T-helper 22 cell (primary cell): ENCODE measurements at places on chromosomes 13 and 19.

DNA sequence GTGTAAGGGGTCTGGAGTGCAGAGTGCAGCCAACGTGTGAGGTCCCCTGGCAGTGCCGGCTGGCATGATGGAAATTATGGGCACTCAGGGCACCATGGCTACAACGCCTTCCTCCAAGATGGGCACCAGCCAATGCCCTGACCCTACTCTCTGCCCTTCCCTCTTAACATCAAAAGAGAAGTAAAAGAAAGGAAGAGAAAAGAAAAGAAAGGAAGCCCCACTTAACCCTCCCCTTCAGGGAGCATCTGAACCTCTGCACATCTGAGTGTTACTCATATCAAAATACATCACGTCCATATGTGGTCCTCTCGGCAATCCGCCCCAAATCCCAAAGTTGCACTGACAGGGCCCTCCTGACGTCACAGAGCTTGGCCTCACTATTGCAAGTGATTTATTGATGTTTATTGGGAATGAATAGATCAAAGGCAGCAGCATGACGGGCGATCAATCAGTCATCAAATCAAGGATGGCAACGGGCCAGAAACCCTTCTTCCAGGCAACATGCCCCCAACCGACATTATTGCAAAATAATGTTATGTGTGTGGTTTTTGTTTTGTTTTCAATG lies 1.3 kb downstream of the TSHZ3 start:
- no peak for DNase-seq

DNA sequence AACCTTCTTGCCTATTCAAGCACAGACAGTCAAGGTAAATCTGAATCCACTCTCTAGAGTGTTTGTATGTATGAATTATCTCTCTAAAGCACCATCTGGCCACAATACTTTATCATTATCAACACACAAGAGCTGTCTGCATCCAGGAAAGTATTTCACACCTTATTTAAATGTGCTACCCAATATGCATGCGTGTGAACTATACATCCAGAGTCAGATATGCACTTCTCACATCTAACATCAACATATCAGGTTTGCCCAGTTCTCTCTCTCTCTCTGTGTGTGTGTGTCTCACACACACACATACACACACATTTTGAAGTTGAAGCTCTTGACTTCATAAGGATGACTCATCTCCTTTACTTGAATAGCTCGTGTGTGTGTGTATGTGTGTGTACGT lies 697.5 kb upstream of the PCDH20 start:
- DNase-seq, result no peak

GRCh38 chr13:38693168-38693567 lies 6.3 kb downstream of the FREM2 start:
- DNase-seq, result no peak

- DNase-seq, result no peak
These were observed 122.5 kb downstream of the STK24 start for GRCh38 chr13:98454389-98454881.

- no peak for DNase-seq
These were observed 30.6 kb downstream of the FGF9 start for GRCh38 chr13:21701460-21701859.

GRCh38 chr13:88979465-88980175 lies 1308.4 kb downstream of the SLITRK5 start:
- no peak for DNase-seq

DNA sequence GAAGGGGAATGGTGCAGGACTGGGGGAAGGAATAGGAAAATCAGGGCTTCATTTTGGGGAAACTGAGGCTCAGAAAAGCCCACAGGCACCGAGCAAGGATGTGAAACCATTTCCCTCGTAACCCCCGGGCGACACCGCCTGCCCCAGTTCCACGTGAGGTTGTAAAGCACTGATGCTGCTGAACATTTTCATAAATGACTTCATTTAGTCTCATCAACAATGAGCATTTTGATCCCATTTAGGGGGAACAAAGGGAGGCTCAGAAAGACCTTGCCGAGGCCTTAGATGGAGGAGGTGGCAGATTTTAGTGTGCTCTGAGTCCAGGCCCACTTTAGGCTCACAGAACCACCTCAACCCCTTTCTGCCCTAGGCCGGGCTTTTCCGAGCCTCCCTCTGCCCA lies 20.5 kb upstream of the FBXO27 start:
- no peak for DNase-seq

DNA sequence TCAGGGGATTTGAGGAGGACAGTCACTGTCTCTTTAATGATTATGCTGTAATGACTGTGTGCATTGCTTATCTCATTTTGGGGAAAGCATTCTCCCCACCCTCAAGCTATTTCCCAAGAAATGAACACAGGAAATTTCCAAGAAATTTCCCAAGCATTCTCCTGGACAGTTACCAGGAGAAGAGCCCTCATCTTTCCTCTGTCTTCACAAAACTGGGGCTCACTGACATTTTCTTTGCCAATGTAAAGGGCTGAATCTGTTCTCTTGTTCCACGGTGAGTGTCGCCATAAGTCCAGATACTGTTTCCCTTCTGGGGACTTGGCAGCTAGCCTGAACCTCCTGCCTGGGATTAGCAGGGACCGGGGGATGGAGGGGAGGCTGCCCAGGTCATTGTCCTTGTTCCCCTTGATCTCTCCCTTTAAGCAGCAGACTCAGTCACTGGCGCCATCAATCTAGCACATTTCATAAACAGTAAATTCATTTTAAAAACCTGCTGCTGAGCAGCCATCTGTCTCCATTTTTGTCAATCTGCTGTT lies 172.8 kb downstream of the DNAJC15 start:
- DNase-seq, result no peak

DNA sequence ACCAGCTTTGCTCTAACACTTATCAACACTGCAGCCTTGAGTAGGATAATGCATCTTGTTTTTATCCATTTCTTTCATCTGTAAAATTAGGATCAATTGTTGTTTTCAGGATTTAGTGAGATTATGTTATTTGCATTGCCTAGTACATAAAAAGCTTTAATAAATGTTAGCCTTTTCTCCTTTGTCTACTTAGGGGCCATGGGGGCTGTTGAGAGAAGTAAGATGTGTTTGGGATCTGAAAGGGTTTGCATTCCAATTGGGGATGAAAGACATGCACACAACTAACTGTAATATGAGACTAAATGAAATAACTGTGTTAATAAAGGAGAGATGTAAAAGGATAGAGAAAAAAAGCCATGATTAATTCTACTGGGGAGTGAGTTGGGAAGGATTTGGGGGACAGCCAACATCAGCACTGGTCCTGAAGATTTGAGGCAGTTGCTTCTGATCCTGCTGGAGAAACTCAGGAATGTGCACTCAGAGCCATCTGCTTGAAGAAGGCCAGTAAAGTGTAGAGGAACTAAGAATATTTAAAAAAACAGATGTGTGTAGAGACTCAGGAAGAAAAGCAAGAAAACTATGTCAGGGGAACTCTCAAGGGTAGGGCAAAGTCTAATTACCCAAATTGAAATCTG lies 236.3 kb downstream of the OLFM4 start:
- no peak for DNase-seq

GRCh38 chr19:11020423-11020822 lies 59.6 kb downstream of the SMARCA4 start:
- no peak for DNase-seq

DNA sequence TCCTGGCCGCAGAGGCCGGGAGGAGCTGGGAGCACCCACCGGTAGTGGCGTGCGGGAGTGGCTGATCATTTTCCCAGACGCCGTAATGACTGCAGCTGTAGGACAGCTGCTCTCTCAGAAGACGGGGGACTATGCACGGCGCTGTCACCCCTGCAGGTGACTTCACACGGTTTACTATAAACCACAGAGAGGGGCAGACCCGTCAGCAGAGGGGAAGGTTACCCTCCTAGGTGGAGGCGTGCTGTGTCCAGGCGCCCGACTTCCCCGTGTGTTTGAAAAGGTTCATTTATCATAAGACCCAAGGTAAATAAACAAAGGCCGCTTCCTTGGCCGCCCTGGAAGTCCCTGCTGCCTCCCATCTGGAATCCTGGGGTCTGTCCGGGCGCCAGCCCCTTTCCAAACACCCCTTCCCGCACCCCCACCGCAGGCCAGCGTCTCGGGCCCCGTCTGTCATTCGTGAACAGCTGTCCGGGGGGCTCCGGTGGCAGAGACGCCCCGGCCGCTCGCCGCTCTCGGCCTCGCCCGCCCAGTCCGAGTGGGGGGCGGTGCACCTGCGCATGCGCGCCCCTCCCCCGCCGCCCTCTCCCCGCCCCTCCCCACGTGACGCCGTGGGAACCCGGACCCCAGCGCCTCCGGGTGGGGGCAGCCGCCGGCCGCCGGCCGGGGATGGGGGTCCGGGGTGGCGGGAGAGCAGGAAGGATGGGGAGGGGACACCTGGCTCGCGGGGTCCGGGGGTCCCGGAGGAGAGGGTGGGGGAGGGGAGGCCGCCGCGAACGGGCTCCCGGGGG lies 915 bp downstream of the SHC2 start:
- no peak for DNase-seq
